ENCODE measurements at places on chromosomes 4 and X. TPM values are rescaled to one million over a fixed set of nuclear protein-coding genes. Genes with fewer than 3 reads are reported as not detected.

GRCh38 chrX:7447801-7448499 is 300.0 kb upstream of the PUDP start:
- no peak overlapping the region for H3K27ac ChIP-seq
- DNase-seq, result no peak
- peaks cover 9% of the 10 kb centered on the region for H3K27me3 ChIP-seq
- H3K4me3 ChIP-seq, result no peak overlapping the region
- no peaks in the 10 kb centered on the region for H3K36me3 ChIP-seq
- H3K4me1 ChIP-seq, result no peaks in the 10 kb centered on the region

DNA sequence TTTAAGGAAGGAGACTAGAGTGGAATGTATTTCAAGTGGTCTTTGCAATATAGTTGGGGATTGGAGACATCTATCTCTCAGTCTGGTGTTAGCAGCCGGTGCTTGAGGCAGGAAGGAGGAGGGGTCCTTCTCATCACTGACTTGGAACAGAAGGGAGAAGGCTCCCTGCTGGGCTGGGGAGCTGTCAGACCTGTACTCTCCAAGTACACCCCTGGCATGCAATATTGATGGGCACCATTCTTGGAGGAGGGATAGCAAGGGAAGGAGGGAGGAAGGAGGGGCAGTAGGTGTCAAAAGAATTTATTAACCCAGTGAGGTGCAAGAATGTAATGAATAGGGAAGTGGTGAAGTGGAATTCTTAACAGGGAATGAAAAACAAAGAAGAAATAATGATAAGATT is 338.8 kb downstream of the UNC5C start:
- no peaks in the 10 kb centered on the region for H3K4me1 ChIP-seq
- H3K27ac ChIP-seq, result no peak overlapping the region
- H3K4me3 ChIP-seq, result no peak overlapping the region
- H3K27me3 ChIP-seq, result peaks cover 33% of the 10 kb centered on the region
- H3K36me3 ChIP-seq, result no peaks in the 10 kb centered on the region
- no peak for DNase-seq

- H3K4me3 ChIP-seq, result no peak overlapping the region
- no peak for DNase-seq
- H3K27me3 ChIP-seq, result no peaks in the 10 kb centered on the region
- H3K27ac ChIP-seq, result no peak overlapping the region
- H3K4me1 ChIP-seq, result peaks cover 1% of the 10 kb centered on the region
These were observed 50.8 kb upstream of the MCF2 start for GRCh38 chrX:139758809-139759208.

- no peaks in the 10 kb centered on the region for H3K36me3 ChIP-seq
- no peaks in the 10 kb centered on the region for H3K4me1 ChIP-seq
- no peak for DNase-seq
- no peak overlapping the region for H3K27ac ChIP-seq
- H3K27me3 ChIP-seq, result no peaks in the 10 kb centered on the region
- no peak overlapping the region for H3K4me3 ChIP-seq
These were observed 135.1 kb upstream of the ATP6AP2 start for GRCh38 chrX:40445691-40446090.

The IGFBP7 gene
- 3,484 TPM for total RNA-seq

The SLC9A7 gene
- total RNA-seq, result 1.2 TPM

DNA sequence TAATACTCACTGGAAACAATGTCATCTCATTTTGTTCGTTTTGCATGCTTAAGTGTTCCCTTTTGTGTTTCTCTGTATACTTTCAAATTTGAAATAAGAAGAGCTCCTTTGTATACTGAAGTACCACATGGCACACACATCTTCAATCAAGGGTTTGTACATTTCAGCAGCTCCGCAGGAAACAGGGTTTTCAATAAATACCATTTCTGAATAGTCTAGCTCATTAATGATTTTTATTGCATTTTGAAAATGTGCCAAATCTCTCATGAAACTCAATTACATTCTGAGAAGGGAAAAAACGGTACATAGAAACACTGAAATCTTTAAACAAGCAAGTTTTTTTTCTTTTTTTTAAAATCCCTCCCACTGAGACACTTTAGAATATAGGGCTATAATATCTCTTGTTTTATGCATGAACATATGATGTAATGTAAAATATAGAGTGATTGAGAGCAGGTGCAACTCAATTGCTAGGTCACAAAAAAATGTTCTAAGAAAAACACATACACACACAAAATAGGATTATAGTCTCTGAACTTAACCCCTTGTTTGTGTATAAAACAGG is 914.2 kb upstream of the PCDH7 start:
- no peaks in the 10 kb centered on the region for H3K27me3 ChIP-seq
- H3K36me3 ChIP-seq, result no peaks in the 10 kb centered on the region
- H3K4me3 ChIP-seq, result no peak overlapping the region
- peaks cover 4% of the 10 kb centered on the region for H3K4me1 ChIP-seq
- DNase-seq, result no peak

GRCh38 chrX:68995780-68996551 is 167.1 kb downstream of the EFNB1 start:
- no peaks in the 10 kb centered on the region for H3K36me3 ChIP-seq
- peak; percentile 83 for DNase-seq
- H3K27me3 ChIP-seq, result peaks cover 5% of the 10 kb centered on the region
- H3K4me1 ChIP-seq, result peaks cover 21% of the 10 kb centered on the region
- no peak overlapping the region for H3K4me3 ChIP-seq
- H3K27ac ChIP-seq, result peak overlapping the region; percentile 29

The UGT2B11 gene
- not detected for total RNA-seq

The APLN gene
- 0.39 TPM for total RNA-seq

The UGT2B10 gene
- not detected for total RNA-seq

The RS1 gene
- not detected for total RNA-seq

The NPNT gene
- total RNA-seq, result not detected

GRCh38 chr4:6195602-6196319 is 4.6 kb downstream of the JAKMIP1 start:
- H3K27ac ChIP-seq, result no peak overlapping the region
- no peak overlapping the region for H3K4me3 ChIP-seq
- H3K36me3 ChIP-seq, result no peaks in the 10 kb centered on the region
- H3K4me1 ChIP-seq, result peaks cover 4% of the 10 kb centered on the region
- DNase-seq, result peak; percentile 32

- H3K36me3 ChIP-seq, result no peaks in the 10 kb centered on the region
- H3K27me3 ChIP-seq, result peaks cover 5% of the 10 kb centered on the region
- peak overlapping the region; percentile 57 for H3K4me3 ChIP-seq
- peaks cover 22% of the 10 kb centered on the region for H3K4me1 ChIP-seq
- DNase-seq, result no peak
These were observed 1.7 kb downstream of the EVC2 start for GRCh38 chr4:5706486-5707290.

GRCh38 chr4:156677131-156677531 is 294.5 kb downstream of the PDGFC start:
- H3K4me1 ChIP-seq, result no peaks in the 10 kb centered on the region
- no peaks in the 10 kb centered on the region for H3K36me3 ChIP-seq
- H3K27ac ChIP-seq, result no peak overlapping the region

GRCh38 chr4:189060104-189060503 is 880.6 kb upstream of the FRG1 start:
- H3K4me1 ChIP-seq, result peaks cover 13% of the 10 kb centered on the region
- H3K36me3 ChIP-seq, result peaks cover 8% of the 10 kb centered on the region
- DNase-seq, result no peak
- H3K27me3 ChIP-seq, result no peaks in the 10 kb centered on the region
- no peak overlapping the region for H3K4me3 ChIP-seq

GRCh38 chr4:169727616-169728015 is 30.1 kb downstream of the HPF1 start:
- H3K36me3 ChIP-seq, result peaks cover 21% of the 10 kb centered on the region
- no peak overlapping the region for H3K4me3 ChIP-seq
- no peak overlapping the region for H3K27ac ChIP-seq
- H3K27me3 ChIP-seq, result no peaks in the 10 kb centered on the region
- no peaks in the 10 kb centered on the region for H3K4me1 ChIP-seq
- no peak for DNase-seq

DNA sequence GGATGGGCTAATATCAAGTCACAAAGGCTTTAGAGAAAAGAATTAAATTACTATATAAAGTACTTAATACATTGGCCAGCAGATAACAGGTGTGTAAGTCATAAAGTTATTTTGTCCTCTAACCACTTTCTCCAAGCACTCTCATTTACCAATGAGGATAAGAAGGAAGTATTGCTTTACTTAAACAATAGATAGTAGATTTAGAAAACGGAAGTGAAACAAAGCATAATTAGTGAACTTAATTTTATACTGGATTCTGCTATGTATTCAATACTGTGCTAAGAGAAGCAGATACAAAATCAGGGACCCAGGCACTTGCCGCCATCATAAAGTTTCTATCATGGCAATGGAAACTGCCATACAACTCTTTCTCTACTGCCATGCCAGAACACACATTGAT is 24.0 kb downstream of the AFM start:
- no peak overlapping the region for H3K27ac ChIP-seq
- no peak overlapping the region for H3K4me3 ChIP-seq
- DNase-seq, result no peak
- no peaks in the 10 kb centered on the region for H3K36me3 ChIP-seq
- H3K27me3 ChIP-seq, result peaks cover 66% of the 10 kb centered on the region

DNA sequence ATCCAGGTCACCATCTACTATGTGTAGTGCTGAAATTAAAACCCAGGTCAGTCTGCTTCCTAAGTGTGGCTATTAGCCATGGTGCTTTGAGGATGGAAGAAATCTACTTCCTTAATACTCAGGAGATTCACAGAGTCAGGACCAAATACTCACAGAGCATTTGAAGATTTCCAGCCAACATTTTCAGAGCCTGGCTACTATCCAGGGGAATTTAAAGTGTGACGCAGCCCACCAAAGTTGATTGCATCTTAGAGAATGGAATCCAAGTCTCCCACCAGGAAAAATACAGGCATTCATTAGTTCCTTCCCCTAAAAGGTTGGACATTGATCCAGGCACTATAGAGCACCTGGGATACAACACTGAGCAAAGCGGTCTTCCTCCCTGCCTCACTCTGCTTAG is 83.8 kb downstream of the HS3ST1 start:
- H3K4me1 ChIP-seq, result no peaks in the 10 kb centered on the region
- no peak overlapping the region for H3K4me3 ChIP-seq
- no peak for DNase-seq
- no peaks in the 10 kb centered on the region for H3K36me3 ChIP-seq
- no peak overlapping the region for H3K27ac ChIP-seq
- no peaks in the 10 kb centered on the region for H3K27me3 ChIP-seq

- H3K4me1 ChIP-seq, result peaks cover 11% of the 10 kb centered on the region
- no peak overlapping the region for H3K4me3 ChIP-seq
- H3K36me3 ChIP-seq, result no peaks in the 10 kb centered on the region
- DNase-seq, result peak; percentile 63
- H3K27ac ChIP-seq, result no peak overlapping the region
These were observed 30.9 kb upstream of the FAM156A start for GRCh38 chrX:52988985-52989917.

DNA sequence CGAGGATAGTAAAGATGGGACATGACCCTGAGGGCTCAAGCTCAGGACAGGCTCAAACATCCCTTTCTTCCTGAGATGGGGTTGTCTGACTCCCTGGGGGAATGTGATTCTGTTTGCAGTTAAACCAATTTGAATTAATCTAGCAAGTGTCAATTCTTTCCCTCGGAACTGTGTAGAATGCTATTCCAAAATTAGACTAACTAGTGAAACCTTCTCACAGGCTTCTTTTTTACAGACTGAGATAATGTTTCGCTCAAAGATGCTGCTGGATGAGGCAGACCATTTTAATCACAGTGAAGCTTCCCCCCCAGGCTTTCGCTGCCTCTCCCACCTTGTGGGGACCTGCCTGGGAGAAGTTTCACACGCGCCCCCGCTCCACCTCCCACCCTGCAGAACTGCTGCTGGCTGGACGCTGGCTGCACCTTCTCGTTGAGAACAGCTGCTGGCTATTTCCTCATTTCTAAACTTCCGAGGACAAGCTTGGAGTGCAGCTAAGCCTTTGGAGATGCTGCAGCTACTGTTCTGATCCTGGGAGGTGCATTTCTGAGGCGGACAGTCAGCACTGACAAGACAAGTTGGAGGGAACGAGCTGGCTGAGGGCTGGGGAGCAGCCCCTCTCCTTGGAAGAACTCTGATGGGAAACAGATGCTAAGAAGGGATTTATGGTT is 297.8 kb downstream of the RAPGEF2 start:
- peaks cover 40% of the 10 kb centered on the region for H3K4me1 ChIP-seq
- no peak for DNase-seq
- no peak overlapping the region for H3K27ac ChIP-seq
- no peaks in the 10 kb centered on the region for H3K36me3 ChIP-seq
- no peaks in the 10 kb centered on the region for H3K27me3 ChIP-seq
- H3K4me3 ChIP-seq, result no peak overlapping the region

The TLL1 gene
- total RNA-seq, result 39.2 TPM

DNA sequence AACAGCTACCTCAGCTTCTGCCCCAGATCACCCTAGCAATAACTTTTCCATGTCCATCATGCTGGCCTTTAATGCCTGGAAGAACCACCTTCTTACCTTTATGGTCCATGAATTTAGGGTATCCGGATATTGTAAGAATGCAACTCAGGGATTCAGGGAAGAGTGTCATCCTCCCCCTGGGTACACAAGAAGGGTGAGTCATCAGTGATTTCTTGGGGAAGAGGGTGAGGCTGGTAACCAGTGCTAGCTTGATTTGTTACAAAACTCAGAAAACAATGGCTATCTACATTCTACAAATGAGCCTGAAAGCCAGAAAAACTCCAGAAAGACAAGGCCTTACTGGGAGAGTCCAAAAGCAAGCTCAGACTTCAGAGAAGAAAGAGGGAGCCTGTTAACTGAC is 10.4 kb upstream of the NALF2 start:
- no peak overlapping the region for H3K27ac ChIP-seq
- H3K27me3 ChIP-seq, result no peaks in the 10 kb centered on the region
- H3K4me3 ChIP-seq, result no peak overlapping the region
- H3K36me3 ChIP-seq, result no peaks in the 10 kb centered on the region
- H3K4me1 ChIP-seq, result no peaks in the 10 kb centered on the region

DNA sequence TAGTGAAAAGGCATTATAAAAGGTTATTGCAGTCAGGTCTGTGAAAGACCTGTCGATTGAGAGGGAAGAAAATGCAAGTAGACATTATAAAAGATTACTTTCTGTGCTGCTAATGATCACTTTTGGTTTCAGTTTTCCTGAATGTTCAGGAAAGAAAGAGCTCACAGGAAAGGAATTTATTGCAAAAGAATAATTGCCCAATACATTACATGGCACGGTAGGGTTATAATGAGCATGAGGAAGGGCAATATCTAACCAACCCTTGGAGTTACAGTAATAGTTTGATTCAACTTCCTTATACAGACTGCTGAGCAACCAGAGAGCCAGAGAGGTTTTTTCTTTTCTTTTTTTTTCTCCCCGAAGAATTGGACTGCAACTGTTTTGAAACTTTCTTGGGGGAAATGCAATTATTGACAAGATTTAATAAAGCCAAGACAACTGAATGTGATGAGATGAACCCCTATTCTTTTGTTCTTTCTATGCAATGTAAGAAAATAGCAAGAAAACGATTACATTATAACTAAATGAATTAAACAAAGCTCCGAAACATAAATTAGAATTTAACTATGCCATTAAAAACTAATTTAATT is 247.0 kb downstream of the C4orf33 start:
- peaks cover 43% of the 10 kb centered on the region for H3K4me1 ChIP-seq
- H3K27ac ChIP-seq, result peak overlapping the region; percentile 67
- no peaks in the 10 kb centered on the region for H3K36me3 ChIP-seq
- H3K27me3 ChIP-seq, result no peaks in the 10 kb centered on the region

GRCh38 chr4:105162123-105162796 is 15.6 kb downstream of the TET2 start:
- peaks cover 3% of the 10 kb centered on the region for H3K4me1 ChIP-seq
- H3K36me3 ChIP-seq, result peaks cover 6% of the 10 kb centered on the region
- no peaks in the 10 kb centered on the region for H3K27me3 ChIP-seq
- no peak overlapping the region for H3K27ac ChIP-seq
- no peak for DNase-seq
- H3K4me3 ChIP-seq, result no peak overlapping the region

GRCh38 chrX:13387666-13388494 is 68.0 kb upstream of the ATXN3L start:
- H3K27ac ChIP-seq, result peak overlapping the region; percentile 84
- peaks cover 36% of the 10 kb centered on the region for H3K4me1 ChIP-seq
- no peaks in the 10 kb centered on the region for H3K27me3 ChIP-seq
- H3K36me3 ChIP-seq, result peaks cover 3% of the 10 kb centered on the region
- DNase-seq, result no peak

The CCDC120 gene
- total RNA-seq, result 8.5 TPM

Measured in osteocyte (in vitro differentiated cells).